Activated CD4-positive, alpha-beta T cell treated with anti-CD3 and anti-CD28 coated beads for 4 hours (primary cell): ENCODE measurements at places on chromosomes 5 and 9.

- DNase-seq: no peak
These were observed 289.9 kb downstream of the DMAC1 start for GRCh38 chr9:7509576-7510145.

DNA sequence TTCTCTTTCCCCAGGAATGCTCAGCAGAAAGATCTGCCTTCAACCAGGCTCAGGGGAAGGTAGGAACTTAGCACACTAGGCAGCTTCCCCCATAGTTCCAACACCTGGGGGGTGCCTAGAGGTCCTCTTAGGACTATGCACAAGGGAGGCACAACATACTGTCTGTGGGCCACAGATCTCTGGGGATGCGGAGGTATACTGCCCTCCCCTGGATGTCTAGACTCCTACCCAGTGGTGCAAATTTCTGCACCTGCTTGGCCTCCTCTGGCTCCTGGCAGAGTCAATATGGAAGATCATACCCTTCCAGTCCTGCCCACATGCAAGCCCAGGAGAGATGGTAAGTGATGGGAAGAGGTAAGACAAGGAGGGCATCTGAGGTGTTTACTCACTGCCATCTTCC, 247.5 kb upstream of the DAPK1 start:
- DNase-seq: no peak

DNA sequence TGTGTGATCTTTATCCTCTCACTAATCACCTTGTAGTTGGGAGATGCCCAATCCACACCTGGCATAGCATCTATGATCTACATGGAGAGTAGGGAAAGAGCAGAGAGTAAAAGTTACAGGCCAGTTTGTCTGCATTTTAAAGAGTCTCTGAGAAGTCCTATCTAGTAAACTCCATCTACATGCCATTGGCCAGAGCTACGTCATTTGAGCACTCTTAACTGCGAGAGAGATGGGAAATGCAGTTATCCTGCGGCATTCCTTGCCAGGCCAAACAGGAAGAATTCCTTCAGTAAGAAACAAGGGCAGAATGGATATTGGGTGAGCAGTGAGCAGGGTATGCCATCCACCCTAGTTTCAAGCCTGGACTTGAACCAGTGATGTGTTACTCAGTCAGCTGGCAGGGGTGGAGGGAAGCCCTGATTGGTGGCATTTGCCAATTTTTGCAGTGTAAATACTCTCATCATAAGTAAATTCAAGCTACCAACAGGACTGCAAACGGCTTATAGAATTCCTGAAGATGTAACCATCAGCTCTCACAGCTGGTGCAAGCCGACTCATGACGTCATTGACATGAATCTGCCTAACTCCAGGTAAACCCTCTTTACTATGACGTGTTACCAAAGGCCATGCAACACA, 156.8 kb upstream of the MSX2 start:
- no peak for DNase-seq

- no peak for DNase-seq
These were observed 408.7 kb downstream of the TLE4 start for GRCh38 chr9:79980432-79980831.

DNA sequence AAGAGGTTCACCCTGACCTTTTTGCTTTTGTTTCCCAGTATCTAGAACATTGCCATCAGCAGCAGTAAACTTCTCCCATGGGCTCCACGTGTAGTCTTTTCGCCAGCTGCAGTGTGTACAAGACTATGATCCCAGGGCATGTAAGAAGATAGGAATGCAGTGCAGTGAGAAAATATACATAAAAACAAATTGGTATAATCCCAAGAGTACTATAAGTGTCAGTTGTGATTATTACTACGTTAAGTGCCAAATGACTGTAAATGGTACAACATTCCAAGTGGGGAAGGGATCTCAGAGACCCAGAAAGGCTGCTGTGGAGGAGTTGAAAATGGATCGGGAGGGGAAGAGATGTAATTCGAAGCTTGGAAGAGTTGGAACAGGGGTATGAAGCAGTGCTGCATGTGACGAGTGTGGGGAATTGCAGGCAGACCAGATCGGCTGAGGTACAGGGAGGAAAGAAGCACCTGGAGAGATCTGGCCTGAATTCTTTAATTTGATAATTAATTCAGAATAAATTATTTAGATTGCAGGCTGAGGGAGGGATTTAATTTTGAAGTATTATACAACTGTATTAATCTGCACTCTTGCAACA, 95.1 kb downstream of the FBXL7 start:
- no peak for DNase-seq

GRCh38 chr5:68659881-68660280, 433.9 kb upstream of the SLC30A5 start:
- DNase-seq: no peak

GRCh38 chr9:13975611-13976290, 338.2 kb downstream of the NFIB start:
- DNase-seq: no peak

DNA sequence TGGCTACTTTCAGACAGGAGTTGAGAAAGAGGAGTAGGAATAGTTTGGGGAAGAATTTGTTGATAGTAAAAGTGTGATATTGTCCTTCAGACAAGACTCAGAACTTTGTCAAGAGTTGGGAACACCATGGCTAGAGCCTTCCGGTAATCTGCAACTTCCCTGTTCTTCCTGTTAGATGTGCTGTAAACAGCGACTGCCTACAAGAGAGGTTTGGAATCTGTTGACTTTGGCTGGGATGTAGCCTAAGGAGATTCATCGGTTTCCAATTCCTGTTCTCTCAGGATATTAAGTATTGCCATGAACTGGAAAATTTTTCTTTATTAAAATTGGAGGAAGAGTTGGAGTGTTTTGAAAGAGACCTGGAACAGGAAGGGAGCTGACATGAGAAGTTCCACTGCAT, 43.9 kb downstream of the ARHGAP26 start:
- DNase-seq: no peak

- DNase-seq: no peak
These were observed 46.2 kb upstream of the SLC28A3 start for GRCh38 chr9:84386753-84387152.

- DNase-seq: no peak
These were observed 717.3 kb upstream of the CHD1 start for GRCh38 chr5:99646011-99646647.

DNA sequence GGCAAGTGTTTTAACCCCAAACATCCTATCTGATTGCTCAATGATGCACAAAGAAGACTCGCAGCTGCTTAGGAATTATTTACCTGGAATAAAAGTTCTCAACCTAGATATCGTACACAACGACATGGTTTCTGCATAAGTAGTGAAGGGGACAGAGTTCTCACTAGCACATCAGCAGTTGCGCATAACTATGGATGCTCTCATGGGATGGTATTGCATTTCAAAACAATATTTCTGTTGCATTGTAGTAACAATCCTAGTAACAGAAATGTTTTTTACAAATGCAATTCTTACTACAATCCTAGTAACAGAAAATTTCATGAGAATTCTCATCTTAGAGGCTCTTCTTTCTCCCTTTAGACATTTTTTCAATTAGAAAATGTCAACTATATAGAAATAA, 94.5 kb upstream of the MINAR2 start:
- no peak for DNase-seq

- DNase-seq: no peak
These were observed 219.2 kb downstream of the MEF2C start for GRCh38 chr5:88663793-88664216.

GRCh38 chr9:137524161-137524980, 25.8 kb downstream of the PNPLA7 start:
- DNase-seq: no peak

DNA sequence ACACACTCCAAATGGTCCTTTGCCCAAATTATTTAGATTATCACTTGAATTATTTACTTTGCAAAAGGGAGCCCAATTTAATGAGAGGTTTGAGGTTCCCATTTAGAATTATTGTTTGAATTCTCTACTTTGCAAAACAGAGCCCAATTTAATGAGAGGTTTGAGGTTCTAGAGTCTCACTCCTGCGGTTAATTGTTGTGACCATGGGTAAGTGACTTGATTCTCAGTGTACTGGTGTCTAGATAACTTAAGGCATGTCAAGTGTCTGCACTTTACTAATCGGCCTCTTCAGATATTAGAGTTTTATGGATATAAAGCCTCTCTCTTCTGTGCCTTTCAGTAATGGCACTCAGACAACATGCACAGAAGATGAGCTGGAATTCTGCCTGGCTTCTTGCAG, 67.5 kb downstream of the YIPF5 start:
- DNase-seq: no peak

DNA sequence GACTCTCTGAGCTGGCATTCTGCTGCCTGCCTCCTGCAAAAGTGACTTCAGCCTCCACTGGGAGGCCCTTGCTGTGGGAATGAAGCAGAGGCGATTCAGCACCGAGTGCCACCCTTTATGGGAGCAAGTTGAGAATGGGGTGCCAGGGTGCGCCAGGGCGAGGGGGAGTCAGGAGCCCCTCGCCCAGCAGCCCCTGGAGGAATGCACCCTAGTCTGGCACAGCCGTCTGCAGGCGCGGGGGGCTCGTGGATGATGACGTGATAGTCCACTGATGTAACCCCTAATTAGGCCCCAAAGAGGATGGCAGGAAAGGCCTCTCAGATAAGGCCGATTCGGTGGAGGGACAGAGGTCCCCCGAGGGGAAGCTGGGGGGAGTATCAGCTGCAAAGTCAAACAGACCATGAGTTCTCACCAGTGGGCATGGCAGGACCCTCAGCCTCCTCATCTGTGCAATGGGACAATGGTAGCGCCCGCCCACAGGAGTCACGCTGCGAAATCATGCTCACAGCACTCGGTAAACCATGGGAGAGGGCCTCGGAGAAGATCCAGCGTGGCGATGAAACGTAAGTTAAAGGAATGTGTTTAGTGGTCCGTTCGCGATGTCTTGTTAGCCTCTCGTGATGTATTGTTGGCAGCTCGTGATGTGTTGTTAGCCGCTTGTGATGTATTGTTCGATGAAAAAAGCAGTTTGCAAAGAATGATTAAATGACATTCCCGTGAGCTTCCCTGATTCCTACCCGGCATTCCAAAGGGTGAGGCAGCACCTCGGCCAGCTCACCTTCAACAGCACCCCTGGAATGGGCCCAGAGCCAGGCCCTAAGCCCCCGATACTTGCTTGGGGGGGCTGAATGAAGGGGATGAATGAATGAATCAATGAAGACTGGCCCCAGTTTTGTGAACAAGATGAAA, 49.7 kb upstream of the NOTCH1 start:
- no peak for DNase-seq

- no peak for DNase-seq
These were observed 23.0 kb downstream of the CDH10 start for GRCh38 chr5:24621792-24622191.

GRCh38 chr9:71911061-71911907, at the start of the genes ABHD17B and C9orf85:
Gene ABHD17B, minus strand, starts transcription at chr9:71911193. Its CDS starts 36,113 bp downstream, at chr9:71875080.
Gene C9orf85, plus strand, starts transcription at chr9:71911639. Its CDS starts 96 bp downstream, at chr9:71911735.
- peak; percentile 96 for DNase-seq

- no peak for DNase-seq
These were observed 291.8 kb downstream of the AOPEP start for GRCh38 chr9:95018099-95018936.

- DNase-seq: no peak
These were observed 4.8 kb upstream of the C5orf47 start for GRCh38 chr5:173984218-173984617.

GRCh38 chr5:117803533-117803932, 1184.8 kb downstream of the DTWD2 start:
- no peak for DNase-seq

GRCh38 chr9:123861086-123861755, 68.7 kb downstream of the DENND1A start:
- no peak for DNase-seq

DNA sequence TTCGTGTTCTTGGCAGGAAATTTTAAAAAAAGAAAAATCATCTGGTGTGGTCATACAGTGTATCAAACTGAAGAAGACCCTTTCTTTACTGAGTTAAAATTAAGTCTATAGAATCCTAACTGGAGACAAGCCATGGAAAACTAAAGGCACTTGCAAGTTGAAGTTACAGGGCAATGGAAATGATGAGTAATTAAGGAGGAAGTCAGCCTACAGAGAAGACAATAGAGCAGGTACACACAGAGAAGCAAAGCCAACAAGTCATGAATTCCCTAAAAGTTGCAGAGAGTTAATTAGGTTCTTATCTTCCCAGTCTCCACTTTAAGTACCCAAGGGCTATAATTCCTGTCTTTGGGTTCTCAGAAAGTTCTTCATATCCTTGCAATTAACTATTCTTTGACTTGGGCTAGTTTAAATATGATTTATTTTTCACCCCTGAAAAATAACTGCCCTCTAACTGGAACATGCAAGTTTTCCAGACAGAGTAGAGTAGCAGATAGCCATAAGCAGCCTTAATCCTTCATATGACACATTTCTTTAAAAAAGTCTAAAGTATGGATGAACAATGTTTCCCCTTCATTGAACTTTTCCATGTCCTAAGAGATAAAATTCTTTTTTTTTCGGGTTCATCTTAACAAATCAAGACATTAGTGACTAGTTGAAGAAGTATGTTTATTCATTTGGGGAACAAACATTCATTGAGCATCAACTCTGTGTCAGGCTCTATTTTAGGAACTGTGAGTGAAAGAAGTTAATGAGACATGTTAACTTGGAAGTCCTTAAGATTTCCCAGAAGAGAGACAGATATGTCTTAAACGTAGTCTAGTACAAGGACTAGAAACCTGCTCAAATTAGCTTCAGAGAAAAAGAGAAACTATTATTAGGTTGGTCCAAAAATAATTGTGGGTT, 5.2 kb upstream of the ITGA2 start:
- DNase-seq: no peak

GRCh38 chr5:62616615-62617277, 38.1 kb downstream of the LRRC70 start:
- DNase-seq: no peak

GRCh38 chr9:124272979-124273378, 15.2 kb downstream of the NEK6 start:
- no peak for DNase-seq

- DNase-seq: no peak
These were observed 106.2 kb downstream of the RXRA start for GRCh38 chr9:134432471-134432870.

DNA sequence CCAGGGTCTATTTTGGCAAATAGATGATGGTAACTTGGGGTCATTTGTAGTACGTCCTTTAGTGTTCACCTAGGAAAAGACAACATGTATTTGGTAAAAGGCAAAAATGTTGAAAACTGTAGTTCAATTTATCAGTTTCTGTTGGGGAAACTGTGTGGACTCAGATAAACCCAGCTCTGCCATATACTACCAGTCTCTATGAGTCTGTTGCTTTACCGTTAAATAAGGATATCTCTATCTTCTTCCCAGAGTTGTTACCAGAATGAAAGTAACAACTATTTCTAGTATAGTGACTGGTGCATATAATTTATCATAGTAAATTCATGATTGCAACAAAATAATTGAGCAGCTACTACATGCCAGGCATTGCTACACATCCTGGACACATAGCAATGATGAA, 3.8 kb upstream of the IQGAP2 start:
- DNase-seq: no peak

DNA sequence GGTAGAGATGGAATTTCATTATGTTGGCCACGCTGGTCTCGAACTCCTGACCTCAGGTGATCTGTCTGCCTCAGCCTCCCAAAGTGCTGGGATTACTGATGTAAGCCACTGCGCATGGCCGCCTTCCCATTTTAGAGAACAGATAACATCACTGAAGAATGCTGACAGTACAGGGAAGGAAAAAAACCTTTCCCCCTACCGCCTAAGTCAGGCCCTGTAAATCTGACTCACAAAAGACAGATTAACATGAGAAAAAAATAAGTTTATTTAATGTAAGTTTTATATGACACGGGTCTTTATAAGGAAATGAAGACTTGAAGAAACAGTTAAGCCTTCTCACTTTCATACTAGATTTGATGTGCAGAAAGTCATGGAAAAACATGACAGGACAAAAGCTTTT, 227.2 kb upstream of the ZNF608 start:
- no peak for DNase-seq
